Transverse colon (tissue), 4 donors: ENCODE measurements at places on chromosomes 11 and 22. TPM values are rescaled to one million over a fixed set of nuclear protein-coding genes. Genes with fewer than 3 reads are reported as not detected.

ELF5 gene
- not detected for total RNA-seq

SPINDOC gene
- total RNA-seq: 5.6 TPM

DNA sequence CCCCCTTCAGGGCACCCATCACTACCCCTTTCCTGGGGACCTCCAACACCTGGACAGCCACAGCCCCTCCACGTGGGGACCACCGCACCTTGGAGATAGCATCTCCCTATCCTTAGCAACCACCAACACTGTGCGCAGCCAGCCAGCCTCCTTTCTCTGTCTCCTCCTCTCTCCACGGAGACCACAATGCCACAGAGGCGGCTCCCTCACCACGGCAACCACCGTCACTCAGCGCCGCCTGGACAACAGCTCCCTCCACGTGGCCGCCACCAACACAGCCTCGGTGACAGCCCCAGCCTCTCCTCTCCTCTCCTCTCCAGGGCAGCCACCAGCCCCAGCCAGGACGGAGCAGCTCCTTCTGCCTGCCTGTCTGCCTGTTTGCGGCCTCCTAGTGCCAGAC, 10.5 kb downstream of the ELFN2 start:
- peaks cover 12% of the 10 kb centered on the region for H3K4me1 ChIP-seq
- no peaks in the 10 kb centered on the region for H3K36me3 ChIP-seq
- no peak overlapping the region for H3K27ac ChIP-seq
- peaks cover 80% of the 10 kb centered on the region for H3K27me3 ChIP-seq
- DNase-seq: no peak
- H3K4me3 ChIP-seq: no peak overlapping the region

DDX25 gene
- not detected for total RNA-seq

DNA sequence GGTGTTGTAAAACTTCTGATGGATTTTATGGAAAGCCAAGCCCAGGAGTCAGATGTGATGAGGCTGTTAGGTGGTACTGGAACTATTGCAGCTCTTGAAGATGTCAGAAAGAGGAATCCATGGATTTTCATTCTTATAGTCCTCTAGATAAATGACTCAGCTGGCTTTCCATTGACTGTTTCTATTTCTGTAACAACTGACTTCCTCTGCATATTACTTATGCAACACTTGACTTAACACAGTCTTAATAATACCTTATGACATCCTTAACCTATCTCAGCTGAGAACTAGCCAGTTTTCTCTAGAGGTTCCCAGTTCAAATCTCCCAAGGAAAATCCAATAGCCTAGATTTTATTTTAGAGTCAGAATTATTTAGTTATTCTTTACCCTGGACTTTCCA, 263.8 kb downstream of the LUZP2 start:
- no peaks in the 10 kb centered on the region for H3K4me1 ChIP-seq
- no peaks in the 10 kb centered on the region for H3K27me3 ChIP-seq
- no peaks in the 10 kb centered on the region for H3K36me3 ChIP-seq
- no peak overlapping the region for H3K4me3 ChIP-seq

IRF7 gene
- 122 TPM for total RNA-seq

GRCh38 chr11:34706709-34707461, 86.0 kb downstream of the EHF start:
- no peaks in the 10 kb centered on the region for H3K36me3 ChIP-seq
- no peaks in the 10 kb centered on the region for H3K27me3 ChIP-seq
- H3K4me3 ChIP-seq: no peak overlapping the region
- no peak for DNase-seq
- no peaks in the 10 kb centered on the region for H3K4me1 ChIP-seq
- no peak overlapping the region for H3K27ac ChIP-seq

GRCh38 chr11:130781931-130782330, 134.3 kb downstream of the SNX19 start:
- no peak for DNase-seq
- no peaks in the 10 kb centered on the region for H3K36me3 ChIP-seq

- no peaks in the 10 kb centered on the region for H3K27me3 ChIP-seq
- H3K4me3 ChIP-seq: no peak overlapping the region
- no peaks in the 10 kb centered on the region for H3K4me1 ChIP-seq
- H3K27ac ChIP-seq: no peak overlapping the region
Measured at GRCh38 chr11:4665424-4665823, 21.6 kb downstream of the OR51E1 start.

DNA sequence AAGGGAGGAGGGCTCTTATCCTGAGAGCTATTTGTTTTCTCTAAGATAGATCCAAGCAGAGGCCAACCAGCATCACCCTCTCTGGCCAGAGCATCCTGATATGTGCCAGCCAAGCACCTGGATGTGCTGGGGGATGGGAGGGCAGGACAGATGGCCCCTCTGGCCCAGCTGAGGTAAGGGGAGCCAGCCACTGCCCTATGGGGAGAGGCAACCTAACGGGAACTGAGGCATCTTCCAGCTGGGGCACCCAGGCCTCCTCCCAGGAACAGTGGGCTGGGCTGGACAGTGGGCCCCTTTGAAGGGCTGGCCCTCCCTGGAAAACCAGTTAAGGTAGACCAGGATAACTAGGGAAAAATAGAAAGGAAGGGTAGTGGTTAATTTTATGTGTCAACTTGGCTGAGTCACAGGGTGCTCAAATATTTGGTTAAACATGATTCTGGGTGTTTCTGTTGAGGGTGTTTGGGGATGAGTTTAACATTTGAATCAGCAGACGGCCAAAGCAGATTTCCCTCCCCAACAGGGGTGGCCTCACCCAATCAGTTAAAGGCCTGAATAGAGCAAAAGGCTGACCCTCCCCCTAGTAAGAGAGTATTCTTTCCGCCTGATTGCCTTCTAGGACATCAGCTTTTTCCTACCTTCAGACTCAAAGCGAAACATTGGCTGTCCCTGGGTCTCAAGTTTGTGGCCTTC, 595.1 kb downstream of the BUD13 start:
- H3K27ac ChIP-seq: no peak overlapping the region
- no peaks in the 10 kb centered on the region for H3K27me3 ChIP-seq
- no peak overlapping the region for H3K4me3 ChIP-seq
- DNase-seq: no peak
- H3K4me1 ChIP-seq: no peaks in the 10 kb centered on the region
- no peaks in the 10 kb centered on the region for H3K36me3 ChIP-seq

DNA sequence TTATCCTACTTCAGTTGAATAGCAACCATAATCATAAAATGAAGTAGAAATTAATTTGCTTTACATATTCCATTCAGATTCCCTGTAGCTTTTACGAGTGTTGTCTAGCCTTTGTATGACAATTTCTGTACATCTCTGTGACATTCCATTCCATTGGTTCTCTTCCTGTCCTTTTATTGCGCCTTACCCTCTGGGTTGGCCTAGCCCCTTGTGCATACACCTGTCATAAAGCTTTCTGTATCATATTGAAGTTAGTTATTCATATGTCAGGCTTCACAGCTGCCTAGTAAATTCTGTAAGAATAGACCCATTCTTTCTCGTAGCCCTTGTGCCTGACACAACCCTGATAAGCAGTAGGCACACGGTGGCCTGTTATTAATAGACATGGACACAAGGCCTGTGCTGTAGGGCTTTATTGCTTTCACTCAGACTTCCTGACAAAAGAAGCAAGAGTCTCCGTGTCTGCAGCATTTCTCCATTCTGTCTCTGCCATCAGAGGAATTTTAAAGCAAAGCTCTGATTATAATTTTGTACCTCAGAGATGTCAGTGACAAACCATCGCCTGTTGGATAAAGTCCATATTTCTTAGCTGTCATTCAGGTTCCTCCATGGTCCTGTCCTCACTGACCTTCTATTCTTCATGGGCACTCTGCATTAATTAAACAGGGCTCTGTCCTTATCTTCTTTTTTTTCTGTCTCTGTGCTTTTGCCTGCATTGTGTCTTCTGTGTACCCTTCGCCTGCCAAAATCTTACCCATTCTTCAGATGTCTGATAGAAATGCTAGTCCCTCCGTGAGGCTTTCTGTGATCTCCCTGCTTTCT, 49.4 kb downstream of the BID start:
- H3K27ac ChIP-seq: peak overlapping the region; percentile 67
- no peaks in the 10 kb centered on the region for H3K36me3 ChIP-seq
- no peak for DNase-seq

GRCh38 chr22:37314315-37315074, 32.2 kb downstream of the CYTH4 start:
- no peak overlapping the region for H3K4me3 ChIP-seq
- no peak overlapping the region for H3K27ac ChIP-seq
- H3K27me3 ChIP-seq: no peaks in the 10 kb centered on the region
